ENCODE measurements at places on chromosomes 5 and 9. TPM values are rescaled to one million over a fixed set of nuclear protein-coding genes. Genes with fewer than 3 reads are reported as not detected.

DNA sequence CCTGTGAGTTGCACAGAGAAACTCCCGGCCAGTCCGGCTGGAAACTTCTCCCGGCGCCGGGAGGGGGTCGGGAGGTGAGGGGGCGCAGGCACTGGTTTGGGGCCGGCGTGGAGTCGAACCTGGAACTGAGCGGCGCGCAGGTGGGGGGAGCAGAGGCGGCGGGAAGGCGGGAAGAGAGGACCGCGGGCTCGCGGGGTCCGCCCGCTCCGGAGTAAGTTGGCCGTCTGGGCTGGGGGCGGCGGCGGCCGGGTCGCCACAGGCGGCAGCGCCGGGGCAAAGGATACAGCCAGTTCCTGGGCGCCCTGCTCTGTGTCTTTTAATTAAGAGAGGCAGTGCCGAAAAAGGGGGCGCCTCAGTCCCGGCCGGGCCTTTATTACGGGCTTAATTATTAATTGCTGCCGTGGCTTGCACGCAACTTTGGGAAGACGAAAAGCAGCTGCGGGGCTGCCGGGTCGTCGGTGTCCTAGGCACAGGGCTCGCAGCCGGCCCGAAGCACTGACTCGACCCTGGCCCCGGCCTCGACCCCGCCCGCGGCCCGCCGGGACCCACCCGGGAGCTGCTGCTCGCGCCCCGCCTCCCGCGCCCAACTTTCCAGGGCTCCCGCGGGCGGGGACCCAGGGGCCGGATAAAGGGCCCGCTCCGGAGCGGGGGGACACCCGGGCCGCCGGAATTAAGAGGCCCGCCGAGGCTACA lies 1.1 kb downstream of the NTNG2 start:
- DNase-seq = no peak

Gene ADAMTS19
- total RNA-seq = not detected

GRCh38 chr9:133342069-133342406 lies 5.9 kb downstream of the MED22 start:
- no peak for DNase-seq

Gene LRRC19
- not detected for total RNA-seq
